ENCODE measurements at places on chromosomes 1 and 21.

GRCh38 chr1:230061801-230062200 lies 5.2 kb upstream of the GALNT2 start:
- no peak for DNase-seq

- DNase-seq = no peak
Observed at GRCh38 chr1:48947761-48948537, 171.3 kb upstream of the BEND5 start.

GRCh38 chr21:41783476-41784180 lies 16.8 kb upstream of the RIPK4 start:
- DNase-seq = no peak

- DNase-seq = no peak
Observed at GRCh38 chr1:63621075-63621474, 27.9 kb downstream of the PGM1 start.

GRCh38 chr1:201719812-201720521 lies 109.0 kb upstream of the IPO9 start:
- no peak for DNase-seq

DNA sequence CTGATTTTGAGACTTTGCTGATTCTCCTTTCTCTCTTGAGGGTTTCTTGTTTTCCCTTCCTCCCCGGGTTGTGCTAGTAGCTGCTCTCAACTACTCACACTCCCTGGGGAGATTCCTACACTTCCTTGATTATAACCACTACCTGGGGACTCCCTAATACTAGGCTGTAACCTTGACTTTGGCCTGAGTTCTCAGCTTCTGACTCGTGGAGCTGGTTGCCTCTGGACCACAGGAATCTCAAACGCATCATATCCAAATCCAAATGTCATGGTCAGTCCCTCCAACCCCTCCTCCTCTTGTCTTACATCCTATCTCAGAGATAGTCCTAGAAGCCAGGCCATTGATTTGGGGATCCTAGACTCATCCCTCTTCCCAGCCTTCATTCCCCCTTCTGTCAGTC lies 12.0 kb downstream of the MOV10 start:
- DNase-seq = no peak

DNA sequence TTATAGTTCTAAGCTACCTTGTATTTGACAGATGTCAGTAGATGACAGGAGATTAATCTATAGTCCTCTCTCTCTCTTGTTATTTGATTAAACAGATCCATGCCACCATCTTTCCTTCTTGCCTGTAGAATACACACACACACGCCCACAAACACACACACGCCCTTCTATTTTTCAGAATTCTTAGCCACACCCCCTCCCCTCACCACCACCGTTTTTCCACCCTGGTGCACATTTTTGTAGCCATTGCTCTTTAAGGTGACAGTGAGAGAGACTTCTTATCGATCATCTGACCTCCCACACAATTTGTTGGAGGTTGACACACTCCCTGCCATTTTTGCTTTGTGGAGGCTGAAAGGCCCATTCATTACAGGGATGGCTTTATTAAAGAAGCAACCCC lies 123.2 kb downstream of the NTNG1 start:
- no peak for DNase-seq

All from activated CD4-positive, alpha-beta T cell treated with anti-CD3 and anti-CD28 coated beads, Interleukin-10, Interleukin-2, amounts not matched to agents 100 ng/mL and 50 ng/mL, durations not matched to agents 16 hours and 8 hours (primary cell).